ENCODE measurements at places on chromosomes 16 and 17. TPM values are rescaled to one million over a fixed set of nuclear protein-coding genes. Genes with fewer than 3 reads are reported as not detected.

GRCh38 chr16:26335236-26335853, 643.6 kb downstream of the HS3ST4 start:
- DNase-seq, result no peak

DNA sequence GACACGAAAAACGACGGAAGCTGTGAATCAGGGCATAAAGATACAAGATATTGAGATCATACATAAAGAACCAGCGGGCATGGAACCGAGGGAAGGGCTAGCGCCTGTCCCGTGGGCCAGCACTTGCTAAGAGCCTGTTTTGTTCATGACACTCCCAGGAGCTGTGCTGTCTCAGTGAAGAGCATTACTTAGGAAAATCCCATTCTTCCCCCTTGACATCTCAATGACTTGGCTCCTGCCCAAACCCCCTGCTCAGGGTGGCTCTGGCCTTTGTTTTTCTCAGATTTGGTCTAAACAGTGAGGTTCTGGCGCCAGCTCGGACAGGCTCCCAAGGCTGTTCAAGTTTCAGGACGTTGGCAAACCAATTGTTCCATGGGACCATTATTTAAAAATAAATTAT, 79.1 kb upstream of the SEC14L1 start:
- no peak for DNase-seq

- no peak for DNase-seq
These were observed 359.1 kb downstream of the SEC14L1 start for GRCh38 chr17:77499699-77500435.

- DNase-seq, result no peak
These were observed 173.1 kb downstream of the RPTOR start for GRCh38 chr17:80717720-80718083.

- no peak for DNase-seq
These were observed 26.0 kb downstream of the SNX29 start for GRCh38 chr16:12002447-12003006.

- DNase-seq, result no peak
These were observed 19.5 kb upstream of the KCNJ12 start for GRCh38 chr17:21356537-21357127.

DNA sequence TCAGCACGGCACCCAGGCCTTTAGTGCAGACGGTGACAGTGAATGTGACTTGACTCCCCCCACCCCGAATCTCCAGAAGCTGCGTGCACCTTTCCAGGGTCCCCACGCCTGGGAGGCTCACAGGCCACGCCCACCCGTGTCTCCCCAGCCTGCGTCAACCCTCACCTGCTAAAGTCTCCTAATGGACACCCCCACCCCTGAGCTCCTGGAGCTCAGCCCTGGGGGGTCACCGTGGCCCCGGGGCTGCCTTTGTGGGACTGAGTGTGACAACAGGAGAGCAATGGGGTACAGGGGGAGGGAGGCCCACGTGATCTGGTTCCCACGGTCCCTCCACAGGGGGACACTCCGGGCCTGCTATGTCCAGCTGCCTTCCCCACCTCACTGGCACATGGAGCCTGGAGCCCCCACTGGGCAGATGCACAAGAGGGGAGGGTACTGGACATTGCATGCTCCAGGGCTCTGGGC, 7.4 kb upstream of the FASN start:
- DNase-seq, result no peak

- no peak for DNase-seq
These were observed 2.6 kb downstream of the AOC3 start for GRCh38 chr17:42853597-42853967.

- no peak for DNase-seq
These were observed 327.0 kb upstream of the TBX2 start for GRCh38 chr17:61072648-61073047.

DNA sequence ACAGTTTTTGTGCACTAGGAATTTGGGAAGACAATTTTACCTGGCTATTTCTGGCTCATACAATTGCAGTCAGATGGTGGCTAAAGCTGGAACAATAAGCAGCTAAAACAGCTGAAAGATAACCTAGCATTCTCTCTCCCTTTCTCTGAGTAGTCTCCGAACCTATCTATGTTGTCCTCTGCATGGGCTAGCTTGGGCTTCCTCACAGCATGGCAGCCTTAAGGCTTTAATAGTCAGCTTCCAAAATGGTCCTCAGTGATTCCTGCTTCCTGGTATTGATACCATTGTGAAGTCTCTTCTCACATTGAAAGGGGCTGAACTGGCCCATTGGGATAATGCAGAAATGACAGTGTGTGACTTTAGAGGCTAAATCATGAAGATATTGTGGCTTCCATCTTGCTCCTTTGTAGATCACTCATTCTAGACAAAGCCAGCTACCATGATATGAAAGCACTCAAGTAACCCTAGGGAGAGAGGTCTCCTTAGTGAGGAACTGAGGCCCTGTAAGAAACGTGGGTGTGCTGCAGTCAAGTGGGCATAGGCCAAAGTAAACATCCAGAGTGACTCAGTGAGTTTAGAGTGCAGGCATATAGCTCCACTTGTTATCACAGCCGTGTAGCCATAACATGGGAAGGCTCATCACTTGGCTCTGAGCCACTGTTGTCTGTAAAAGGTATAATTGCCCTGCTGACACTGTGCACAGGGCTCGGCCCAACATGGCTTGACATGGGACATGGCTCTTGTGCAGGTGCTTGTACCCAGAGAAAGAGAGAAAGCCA, 5.5 kb upstream of the VKORC1 start:
- no peak for DNase-seq

DNA sequence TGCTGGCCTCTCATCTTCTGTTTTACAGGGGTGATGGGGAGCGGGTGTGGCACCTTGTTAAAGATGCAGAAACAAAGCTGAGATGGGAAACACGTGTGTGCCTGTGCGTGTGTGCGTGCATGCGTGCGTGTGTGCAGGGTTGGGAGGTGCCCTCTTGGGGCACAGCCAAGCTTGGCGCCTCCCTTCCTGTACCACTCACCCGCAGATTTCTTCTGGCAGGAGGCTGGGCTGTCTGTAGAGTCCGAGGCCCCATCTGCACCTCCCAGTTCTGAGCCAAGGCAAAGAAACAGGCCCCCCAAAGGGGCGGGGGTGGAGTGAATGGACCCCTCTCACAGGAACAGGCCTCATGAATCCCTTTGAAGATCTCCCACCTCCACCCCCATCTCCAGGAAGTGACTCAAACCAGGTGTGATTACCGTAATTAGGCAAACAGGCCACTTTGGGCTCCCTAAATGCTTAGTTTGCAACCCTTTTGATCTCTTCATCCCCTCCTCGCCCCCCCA, 20.9 kb downstream of the TNS4 start:
- peak; percentile 38 for DNase-seq

- DNase-seq, result no peak
These were observed 12.9 kb upstream of the P2RX1 start for GRCh38 chr17:3929181-3929580.

DNA sequence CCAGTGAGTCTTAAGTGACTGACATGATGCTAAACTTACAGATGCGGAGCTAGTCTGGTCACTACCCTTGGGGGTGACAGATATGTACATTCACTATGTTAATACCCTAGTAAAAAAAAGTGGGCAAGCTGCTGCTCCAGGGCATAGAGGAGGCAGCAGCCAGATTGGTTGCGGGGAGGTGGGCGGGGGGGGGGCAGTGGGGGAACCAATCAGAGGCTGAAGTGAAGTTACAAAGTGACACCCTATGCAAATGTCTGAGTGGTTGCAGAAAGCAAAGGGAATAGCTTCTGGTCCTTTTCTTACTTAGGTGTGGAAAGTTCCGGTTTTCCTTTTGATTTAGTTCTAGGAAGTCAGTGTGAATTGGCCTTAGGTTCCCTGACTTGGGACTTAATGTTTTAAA, 12.1 kb downstream of the NDEL1 start:
- DNase-seq, result no peak

DNA sequence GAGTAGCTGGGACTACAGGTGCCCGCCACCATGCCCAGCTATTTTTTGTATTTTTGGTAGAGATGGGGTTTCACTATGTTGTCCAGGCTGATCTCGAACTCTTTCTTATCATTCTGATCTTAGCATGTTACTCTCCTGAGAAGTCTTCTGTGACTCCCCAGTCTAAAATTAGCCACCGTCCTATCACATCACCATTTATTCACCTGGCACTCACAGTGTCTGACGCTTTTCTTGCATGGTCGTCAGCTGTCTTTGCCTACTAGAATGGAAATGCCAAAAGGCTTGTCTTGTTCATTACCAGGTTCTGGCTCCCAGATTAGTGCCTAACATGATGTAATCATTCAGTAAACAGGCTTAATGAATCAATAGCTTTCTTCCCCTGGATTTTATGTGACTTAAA, 23.8 kb downstream of the TOM1L1 start:
- DNase-seq, result no peak

- no peak for DNase-seq
These were observed 996 bp upstream of the KCNJ12 start for GRCh38 chr17:21375162-21375560.

- DNase-seq, result no peak
These were observed 68.0 kb downstream of the MYH13 start for GRCh38 chr17:10304758-10305300.

GRCh38 chr16:67198238-67198734, 645 bp upstream of the ELMO3 start:
- peak; percentile 64 for DNase-seq

DNA sequence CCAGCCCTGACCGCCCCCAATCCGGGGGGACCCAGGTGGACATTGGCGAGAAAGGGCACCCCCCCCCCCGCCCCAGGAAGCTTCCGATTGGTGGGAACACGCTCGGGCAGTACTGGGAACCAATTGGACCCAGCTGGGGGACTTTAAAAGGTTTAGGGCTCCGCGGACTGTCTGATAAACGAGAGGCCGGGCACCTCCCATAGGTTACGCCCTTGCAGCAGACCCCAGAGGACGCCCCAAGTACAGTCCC, 245 bp downstream of the TMEM256 start:
- no peak for DNase-seq

GRCh38 chr16:81560979-81561657, 116.5 kb downstream of the CMIP start:
- no peak for DNase-seq

DNA sequence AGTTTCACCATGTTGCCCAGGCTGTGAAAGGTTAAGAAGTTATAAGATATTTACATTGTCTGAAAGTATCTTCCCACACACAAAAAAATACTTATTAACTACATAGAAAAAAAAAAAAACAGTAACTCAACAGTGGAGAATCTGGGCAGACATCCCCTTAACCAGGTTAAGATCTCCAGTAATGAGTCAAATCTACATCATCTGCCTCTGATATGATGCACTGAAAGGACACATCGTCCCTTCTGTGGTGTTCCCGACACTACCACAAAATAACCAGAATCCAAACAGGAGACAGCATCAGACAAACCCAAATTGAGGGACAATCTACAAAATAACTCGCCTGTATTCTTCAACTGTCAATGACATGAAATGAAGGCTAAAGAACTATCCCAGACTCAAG, 40.0 kb downstream of the CMTM4 start:
- no peak for DNase-seq

DNA sequence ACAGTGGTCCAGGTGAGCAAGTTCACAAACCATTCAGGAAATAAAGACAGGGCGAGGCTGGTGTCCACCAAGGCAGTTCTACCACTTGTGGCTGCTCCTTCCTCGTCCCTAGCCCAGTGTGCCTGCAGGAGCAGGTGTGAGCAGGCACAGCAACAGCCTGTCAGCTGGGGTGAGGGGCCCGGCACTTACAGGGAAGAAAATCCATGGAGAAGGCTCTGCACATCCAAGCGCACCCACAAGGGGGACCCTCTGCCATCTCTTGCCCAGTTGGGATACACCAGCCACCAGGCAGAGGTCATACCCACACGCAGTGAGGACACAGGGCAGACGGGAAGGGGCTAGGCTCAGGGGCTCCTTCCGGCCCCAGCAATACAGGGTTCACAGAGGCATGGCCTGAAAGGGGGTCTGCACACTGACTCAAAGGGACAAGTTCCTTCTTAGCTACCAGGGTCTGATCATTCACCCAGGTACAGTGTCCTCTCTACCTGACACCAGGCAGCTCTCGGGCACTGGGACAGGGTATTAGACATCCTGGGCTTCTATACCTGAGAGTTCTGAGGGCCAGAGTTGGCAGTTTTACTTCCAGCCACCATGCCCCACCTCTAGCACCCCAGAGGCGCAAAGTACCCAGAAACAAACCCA, 27.0 kb downstream of the CDIP1 start:
- DNase-seq, result peak; percentile 41

GRCh38 chr17:72850410-72851118, 241.9 kb downstream of the SLC39A11 start:
- peak; percentile 20 for DNase-seq

- DNase-seq, result no peak
These were observed 27.9 kb upstream of the ADORA2B start for GRCh38 chr17:15917021-15917437.

- no peak for DNase-seq
These were observed 61.5 kb downstream of the SLC6A2 start for GRCh38 chr16:55717326-55717725.

DNA sequence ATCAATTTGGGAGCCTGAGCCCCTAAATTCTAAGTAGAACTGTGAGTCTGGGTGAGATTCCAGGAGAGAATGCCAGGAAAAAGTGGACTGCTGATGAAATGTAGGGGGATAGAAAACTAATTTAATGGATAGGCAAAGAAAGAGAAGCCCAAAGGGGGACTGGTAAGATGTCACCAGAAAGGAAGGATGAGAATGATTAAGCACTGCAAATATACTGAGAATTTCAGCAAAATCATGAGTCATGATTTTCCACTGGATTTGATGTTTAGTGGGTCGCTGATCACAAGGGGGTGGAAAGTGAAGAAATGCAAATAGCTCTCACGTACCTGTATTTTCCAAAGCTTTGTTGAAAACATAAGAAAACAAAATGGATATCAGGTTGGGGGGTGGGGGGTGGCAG, 201.8 kb downstream of the SLC39A11 start:
- DNase-seq, result no peak

DNA sequence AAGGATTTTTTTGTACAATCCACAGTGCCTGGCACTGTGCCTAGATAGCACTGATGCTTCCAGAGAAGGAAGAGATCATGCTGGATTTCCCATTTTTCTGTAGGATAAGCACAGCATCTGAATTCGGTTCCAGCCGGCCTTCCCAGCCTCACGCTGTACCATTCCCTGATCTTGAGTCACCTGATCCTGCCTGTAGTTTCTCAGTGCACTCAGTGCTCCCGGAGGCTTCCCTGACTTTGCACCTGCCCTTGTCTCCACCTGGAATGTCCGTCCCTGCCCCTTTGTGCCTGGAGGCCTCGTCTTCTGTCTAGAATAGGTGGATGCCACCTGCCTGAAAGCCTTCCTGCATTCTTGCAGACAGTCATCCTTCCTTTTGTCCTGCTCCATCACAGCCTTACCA, 179.9 kb downstream of the CCDC182 start:
- no peak for DNase-seq

DNA sequence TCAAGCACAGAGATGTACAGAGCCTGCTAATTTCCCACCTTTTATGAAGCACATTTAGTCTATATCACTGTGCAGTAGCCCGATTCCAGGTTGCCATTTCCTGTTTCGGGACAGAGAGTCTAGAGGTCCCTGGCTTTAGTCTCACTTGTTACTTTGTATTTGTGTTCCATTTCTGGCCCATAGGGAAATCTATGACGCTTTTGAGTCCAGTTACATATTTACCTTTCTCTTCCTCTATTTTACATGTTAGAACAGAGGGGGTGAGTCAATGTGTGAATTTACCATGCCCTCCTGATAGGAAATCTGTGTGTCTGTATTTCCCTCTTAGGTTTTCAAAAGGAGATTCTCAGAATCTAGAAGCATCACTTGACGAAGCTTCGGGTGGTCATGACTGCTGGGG, 227.1 kb upstream of the ZFHX3 start:
- no peak for DNase-seq

The MAP2K6 gene
- total RNA-seq, result 16.0 TPM

The ACSM2A gene
- total RNA-seq, result not detected

The ATP2C2 gene
- total RNA-seq, result not detected

The CACNA1G gene
- total RNA-seq, result 0.06 TPM

The GJD3 gene
- total RNA-seq, result not detected

The C17orf107 gene
- 0.63 TPM for total RNA-seq

The PRKCB gene
- 2.0 TPM for total RNA-seq

The WFDC1 gene
- not detected for total RNA-seq

All from NCI-H460 (cell line).